Thoracic aorta (tissue), 2 donors: ENCODE measurements at places on chromosomes 1 and 21. TPM values are rescaled to one million over a fixed set of nuclear protein-coding genes. Genes with fewer than 3 reads are reported as not detected.

OTUD3 gene
- 3.9 TPM for total RNA-seq

F5 gene
- total RNA-seq: 0.85 TPM

NOS1AP gene
- total RNA-seq: 12.2 TPM

CR1 gene
- total RNA-seq: 5.0 TPM

HLX gene
- 33.5 TPM for total RNA-seq

KLHDC7A gene
- total RNA-seq: not detected

UTS2 gene
- total RNA-seq: not detected

CA6 gene
- not detected for total RNA-seq

ADGRL4 gene
- total RNA-seq: 15.8 TPM

ZP4 gene
- total RNA-seq: not detected

FCAMR gene
- not detected for total RNA-seq

LCE1C gene
- 2.8 TPM for total RNA-seq

DIO1 gene
- not detected for total RNA-seq

LIN28A gene
- total RNA-seq: not detected

CD48 gene
- 9.9 TPM for total RNA-seq

TMEM52 gene
- not detected for total RNA-seq

WDR64 gene
- not detected for total RNA-seq

EPHA10 gene
- total RNA-seq: not detected

LCE2C gene
- total RNA-seq: 1.8 TPM

OVAAL gene
- not detected for total RNA-seq

GSTM5 gene
- total RNA-seq: 2.0 TPM

C1QC gene
- total RNA-seq: 241 TPM

GPR25 gene
- not detected for total RNA-seq

NCF2 gene
- 22.2 TPM for total RNA-seq

S100A10 gene
- total RNA-seq: 107 TPM

AP4B1 gene
- total RNA-seq: 7.0 TPM

HSF2BP gene
- not detected for total RNA-seq

DCST1 gene
- not detected for total RNA-seq

NUF2 gene
- total RNA-seq: not detected

AQP10 gene
- total RNA-seq: not detected

PPFIA4 gene
- 16.5 TPM for total RNA-seq

GPR153 gene
- 4.6 TPM for total RNA-seq

SEC16B gene
- total RNA-seq: 6.8 TPM

MTARC2 gene
- 30.4 TPM for total RNA-seq

SLC2A5 gene
- total RNA-seq: 3.9 TPM

SYT11 gene
- total RNA-seq: 62.4 TPM

CALML6 gene
- not detected for total RNA-seq

LCE2A gene
- not detected for total RNA-seq

PLPP3 gene
- 271 TPM for total RNA-seq

UBE2U gene
- not detected for total RNA-seq

GNG4 gene
- not detected for total RNA-seq

ACTL8 gene
- total RNA-seq: not detected

MATN1 gene
- total RNA-seq: 1.5 TPM

TMPRSS15 gene
- not detected for total RNA-seq
